ENCODE measurements at places on chromosomes 11 and 22. TPM values are rescaled to one million over a fixed set of nuclear protein-coding genes. Genes with fewer than 3 reads are reported as not detected.

The CNGA4 gene
- total RNA-seq = not detected

The MMP27 gene
- not detected for total RNA-seq

The PDGFD gene
- total RNA-seq = 0.40 TPM

The SPCS2 gene
- 152 TPM for total RNA-seq

The UPK2 gene
- total RNA-seq = not detected

The OR52A1 gene
- not detected for total RNA-seq

The MYRF gene
- 0.23 TPM for total RNA-seq

The ELF5 gene
- not detected for total RNA-seq

The SYT7 gene
- total RNA-seq = not detected

The SVIP gene
- 9.9 TPM for total RNA-seq

The PHOX2A gene
- total RNA-seq = not detected

The ADORA2A gene
- 1.1 TPM for total RNA-seq

The PPP6R2 gene
- 44.5 TPM for total RNA-seq
